ENCODE measurements at places on chromosomes 7 and 10. TPM values are rescaled to one million over a fixed set of nuclear protein-coding genes. Genes with fewer than 3 reads are reported as not detected.
A peak's percentile ranks its signal among the peaks of the same experiment; 100 is the strongest.

Gene TMEM176B
- total RNA-seq = 2.2 TPM

DNA sequence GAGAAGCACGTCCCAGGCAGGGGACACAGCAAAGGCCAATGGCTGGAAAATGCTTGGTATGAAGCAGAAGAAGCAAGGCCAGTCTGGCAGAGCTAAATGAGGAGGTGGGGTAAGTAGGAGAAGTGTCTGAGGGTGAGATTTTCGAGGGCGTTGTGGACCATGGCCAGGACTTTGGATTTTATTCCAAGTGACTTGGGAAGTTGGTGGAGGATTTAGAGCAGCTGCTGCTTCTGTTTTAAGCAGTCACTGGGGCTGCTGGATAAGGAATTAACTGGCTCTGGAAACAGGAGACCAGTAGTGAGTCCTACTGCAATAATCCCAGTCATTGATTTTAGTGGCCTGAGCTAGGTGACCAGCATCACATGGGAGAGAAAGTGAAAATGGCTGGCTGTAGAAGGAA, 67.6 kb upstream of the GSDME start:
- H3K27me3 ChIP-seq = no peaks in the 10 kb centered on the region
- H3K27ac ChIP-seq = peak overlapping the region; percentile 45
- peaks cover 29% of the 10 kb centered on the region for H3K4me1 ChIP-seq
- DNase-seq = no peak
- H3K36me3 ChIP-seq = no peaks in the 10 kb centered on the region

- no peak overlapping the region for H3K4me3 ChIP-seq
- no peaks in the 10 kb centered on the region for H3K27me3 ChIP-seq
- peaks cover under 1% of the 10 kb centered on the region for H3K4me1 ChIP-seq
- H3K27ac ChIP-seq = no peak overlapping the region
- DNase-seq = no peak
Measured at GRCh38 chr7:55432939-55433784, 68.0 kb downstream of the LANCL2 start.

Gene WNT8B
- total RNA-seq = 3.8 TPM

- peaks cover 12% of the 10 kb centered on the region for H3K36me3 ChIP-seq
- DNase-seq = no peak
- peaks cover 26% of the 10 kb centered on the region for H3K27me3 ChIP-seq
- H3K4me3 ChIP-seq = peak overlapping the region; percentile 92
- H3K4me1 ChIP-seq = peaks cover 76% of the 10 kb centered on the region
- no peak overlapping the region for H3K27ac ChIP-seq
Measured at GRCh38 chr10:62811159-62811875, 4.8 kb downstream of the EGR2 start.

Gene CPA4
- total RNA-seq = 0.72 TPM

- peaks cover 3% of the 10 kb centered on the region for H3K27me3 ChIP-seq
- H3K27ac ChIP-seq = no peak overlapping the region
- no peaks in the 10 kb centered on the region for H3K36me3 ChIP-seq
Measured at GRCh38 chr10:97048649-97049427, 136.9 kb downstream of the SLIT1 start.

Gene MRLN
- total RNA-seq = not detected

DNA sequence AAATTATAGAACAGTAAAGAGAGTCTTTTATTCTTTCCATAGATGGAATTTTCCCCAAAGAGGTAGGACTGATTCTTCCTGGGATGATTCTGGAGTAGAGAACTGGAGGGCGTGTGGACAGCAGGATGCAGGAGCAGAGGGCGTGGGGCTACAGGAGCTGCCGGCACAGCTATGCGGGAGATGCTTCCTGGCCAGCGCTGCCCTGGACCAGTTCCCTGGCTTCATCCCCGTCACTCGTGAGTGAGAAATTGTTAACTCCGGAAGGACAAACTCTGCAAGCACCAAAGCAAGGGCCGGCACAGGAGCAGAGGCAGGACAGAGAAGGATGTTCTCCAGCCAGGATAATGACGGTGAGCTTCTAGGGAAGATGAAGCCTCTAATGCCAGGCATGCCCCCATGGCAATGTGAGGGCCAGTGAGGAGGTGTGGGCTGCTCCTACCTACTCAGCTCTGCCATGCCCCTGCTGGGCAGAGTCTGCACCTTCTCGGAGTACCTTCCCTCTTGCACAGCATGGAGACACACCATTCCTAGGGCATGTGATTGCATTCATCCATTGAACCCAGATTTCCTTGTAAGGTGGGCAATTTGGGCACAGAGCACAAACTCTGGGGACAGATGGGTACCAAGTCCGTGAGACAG, 760.9 kb upstream of the IGFBP3 start:
- no peak overlapping the region for H3K27ac ChIP-seq
- DNase-seq = no peak
- no peaks in the 10 kb centered on the region for H3K27me3 ChIP-seq
- no peak overlapping the region for H3K4me3 ChIP-seq
- no peaks in the 10 kb centered on the region for H3K4me1 ChIP-seq

DNA sequence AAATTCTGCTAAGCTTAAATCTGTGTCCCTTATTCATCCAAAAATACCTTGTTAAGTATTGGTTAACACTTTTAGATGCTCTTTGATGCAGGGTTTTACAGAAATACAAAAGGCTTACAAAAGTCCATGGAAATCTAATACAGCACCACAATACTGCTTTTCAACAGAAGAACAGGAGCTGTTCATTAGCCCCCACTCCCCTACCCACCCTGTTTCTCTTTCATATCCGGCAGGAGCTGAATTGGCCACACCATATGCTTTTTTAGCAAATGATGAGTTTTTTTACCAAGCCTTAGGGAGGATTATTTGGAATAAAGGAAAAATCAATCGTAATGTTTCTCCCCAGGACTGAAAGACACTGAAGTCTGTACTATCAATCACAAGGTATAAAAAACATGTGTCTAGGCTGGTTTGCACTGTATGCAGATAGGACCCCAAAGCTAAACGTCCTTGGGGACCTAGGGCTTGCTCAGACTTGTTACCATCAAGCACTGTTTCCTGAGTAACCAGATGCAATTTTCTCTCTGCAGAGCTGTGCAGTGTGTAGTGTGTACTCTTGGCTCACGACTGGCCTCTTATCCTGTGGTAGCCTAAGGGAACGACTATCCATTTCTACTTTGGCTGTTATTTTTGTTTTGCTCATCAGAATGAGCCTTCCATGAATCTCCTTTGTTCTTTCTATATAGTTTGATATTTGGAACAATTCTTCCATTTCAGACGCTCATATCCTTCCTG, 143.3 kb upstream of the LRGUK start:
- H3K4me3 ChIP-seq = peak overlapping the region; percentile 42
- peaks cover 9% of the 10 kb centered on the region for H3K36me3 ChIP-seq
- peak overlapping the region; percentile 0 for H3K27ac ChIP-seq
- peak; percentile 1 for DNase-seq
- peaks cover 27% of the 10 kb centered on the region for H3K4me1 ChIP-seq

DNA sequence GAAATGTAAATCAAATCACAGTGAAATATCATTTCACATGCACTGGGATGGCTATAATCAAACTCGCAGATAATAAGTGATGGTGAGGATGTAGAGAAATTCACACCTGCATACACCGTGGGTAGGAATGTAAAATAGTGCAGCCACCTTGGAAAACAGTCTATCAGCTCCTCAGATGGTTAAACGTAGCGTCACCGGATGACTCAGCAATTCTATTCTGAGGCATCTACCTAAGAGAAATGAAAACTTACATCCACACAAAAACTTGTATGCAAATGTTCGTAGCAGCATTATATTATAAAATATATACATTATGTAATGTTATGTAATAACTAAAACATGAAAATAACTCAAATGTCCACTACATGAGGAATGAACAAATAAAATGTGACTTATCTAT, 38.9 kb downstream of the SH3PXD2A start:
- H3K4me3 ChIP-seq = no peak overlapping the region
- DNase-seq = no peak
- no peaks in the 10 kb centered on the region for H3K27me3 ChIP-seq
- peaks cover 64% of the 10 kb centered on the region for H3K4me1 ChIP-seq

Gene TRIL
- total RNA-seq = 61.5 TPM

DNA sequence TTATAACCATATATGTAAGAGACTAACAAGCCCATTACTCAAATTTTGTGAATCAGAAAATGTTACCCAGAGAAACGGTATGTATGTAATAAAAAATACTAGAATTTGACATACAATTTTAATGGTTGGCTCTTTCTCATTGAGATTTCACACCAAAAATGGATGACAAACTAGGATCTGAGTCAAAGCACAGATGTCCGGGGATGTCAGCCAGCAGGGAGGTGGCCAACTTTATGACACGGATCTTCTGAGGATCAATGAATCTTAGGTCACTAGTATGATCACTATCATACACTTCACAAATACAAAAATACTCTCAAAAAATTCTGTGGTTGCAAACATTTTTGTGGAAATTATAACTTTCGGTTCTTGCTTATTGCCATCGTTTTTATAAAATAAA, 173.5 kb upstream of the NFE2L3 start:
- DNase-seq = no peak
- H3K36me3 ChIP-seq = peaks cover 3% of the 10 kb centered on the region
- no peak overlapping the region for H3K4me3 ChIP-seq
- no peaks in the 10 kb centered on the region for H3K27me3 ChIP-seq
- no peak overlapping the region for H3K27ac ChIP-seq
- no peaks in the 10 kb centered on the region for H3K4me1 ChIP-seq

DNA sequence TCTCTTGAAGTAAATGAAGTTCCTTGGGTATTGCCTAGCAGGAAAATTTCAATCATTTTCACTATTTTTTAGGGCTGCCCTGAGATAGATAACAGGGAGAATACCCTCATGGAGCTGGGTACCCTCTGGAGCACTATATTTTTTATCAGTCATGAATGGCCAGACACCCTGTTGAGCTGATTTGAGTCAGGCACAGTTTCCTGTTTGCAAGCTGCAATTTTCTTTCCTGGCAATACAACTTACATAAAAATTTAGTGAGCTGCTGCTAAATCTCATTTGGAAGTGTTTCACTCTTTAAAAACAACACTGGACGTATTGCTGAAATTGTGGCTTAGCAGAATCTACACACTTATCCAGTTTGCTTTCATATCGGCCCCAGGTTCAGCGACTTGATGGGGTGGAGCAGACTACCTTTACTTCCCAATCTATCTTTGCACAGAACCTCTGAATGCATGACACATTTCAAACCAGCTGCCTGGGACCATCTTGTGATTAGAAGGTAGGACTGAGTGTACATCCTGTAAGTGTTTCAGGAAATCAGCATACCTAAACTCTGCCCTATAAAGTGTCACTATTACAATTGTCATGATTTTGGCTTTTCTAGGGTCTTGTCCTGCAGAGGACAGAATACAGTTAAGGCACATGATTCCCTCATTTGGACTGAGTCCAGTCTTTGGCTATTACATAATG, 125.7 kb upstream of the FAM3C start:
- no peaks in the 10 kb centered on the region for H3K27me3 ChIP-seq
- peaks cover 17% of the 10 kb centered on the region for H3K4me1 ChIP-seq
- peak overlapping the region; percentile 40 for H3K27ac ChIP-seq
- no peak overlapping the region for H3K4me3 ChIP-seq
- DNase-seq = no peak

DNA sequence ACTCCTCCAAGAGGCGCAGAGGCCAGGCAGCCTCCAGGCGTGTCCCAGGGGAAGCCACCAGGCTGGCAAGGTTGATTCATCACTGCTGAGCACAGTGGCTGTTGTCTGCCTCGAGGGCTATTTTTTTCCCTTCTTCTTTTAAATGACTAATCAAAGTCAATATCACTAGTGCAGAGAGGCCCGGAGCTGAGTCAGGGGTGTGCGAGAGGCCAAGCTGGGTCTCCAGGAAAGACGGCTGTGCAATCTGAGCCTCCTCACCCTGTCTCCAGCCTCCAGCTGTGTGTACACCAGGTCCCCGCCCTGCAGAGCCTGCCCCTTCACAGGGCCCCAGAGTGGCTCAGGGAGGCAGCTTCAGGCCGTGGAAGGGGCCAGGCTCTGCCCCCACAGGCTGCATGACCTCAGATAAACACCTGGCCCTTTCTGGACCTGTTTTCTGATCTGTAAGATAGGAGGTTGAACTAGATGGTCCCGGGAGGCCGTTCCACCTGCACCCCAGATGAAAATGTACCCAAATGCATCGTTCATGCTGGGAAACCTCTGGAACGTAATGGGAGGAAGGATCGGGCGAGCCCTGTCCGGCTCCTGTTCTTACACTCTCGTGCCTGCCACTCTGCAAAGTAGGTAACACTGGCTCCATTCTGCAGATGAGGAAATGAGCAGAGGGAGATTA, 3.7 kb downstream of the STX1A start:
- peaks cover 6% of the 10 kb centered on the region for H3K27me3 ChIP-seq
- H3K27ac ChIP-seq = no peak overlapping the region
- no peak for DNase-seq
- H3K36me3 ChIP-seq = no peaks in the 10 kb centered on the region

DNA sequence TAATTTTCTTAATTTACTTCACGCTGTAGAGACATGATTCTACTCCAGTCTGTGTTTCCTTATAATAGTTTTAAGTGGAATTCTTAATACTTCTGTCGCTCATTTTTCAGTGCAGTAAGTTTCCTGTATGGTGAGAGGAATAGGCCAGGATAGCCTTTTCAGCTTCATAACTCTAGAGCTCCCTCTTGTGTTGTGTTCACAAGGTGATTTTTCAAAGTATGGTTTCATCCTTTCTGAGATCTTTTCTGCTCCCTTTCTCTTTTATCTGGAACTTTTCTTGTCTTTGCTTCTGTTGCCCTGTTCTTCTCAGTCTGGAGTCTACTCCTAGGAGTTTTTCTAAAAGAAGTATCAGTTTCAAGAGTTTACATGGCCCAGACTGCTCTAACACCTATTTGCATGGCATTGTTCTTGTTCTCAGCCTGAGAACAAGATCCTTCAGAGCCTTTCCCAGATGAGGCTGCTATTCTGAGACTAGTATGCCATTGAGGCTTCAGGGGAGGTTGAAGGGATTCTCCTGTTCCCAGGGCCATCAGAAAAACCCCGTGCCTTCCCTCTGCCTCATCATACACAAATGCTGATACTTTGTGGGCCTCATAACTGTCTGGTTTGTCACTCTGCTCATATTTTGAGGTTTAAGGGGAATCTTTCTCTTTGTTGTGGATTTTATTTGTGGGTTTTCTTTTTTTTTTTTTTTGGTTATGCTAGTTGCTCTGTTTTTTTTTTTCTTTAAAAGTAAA, 21.8 kb downstream of the NET1 start:
- no peak overlapping the region for H3K4me3 ChIP-seq
- no peaks in the 10 kb centered on the region for H3K27me3 ChIP-seq
- DNase-seq = no peak
- H3K4me1 ChIP-seq = peaks cover 14% of the 10 kb centered on the region

Gene LIPK
- not detected for total RNA-seq

DNA sequence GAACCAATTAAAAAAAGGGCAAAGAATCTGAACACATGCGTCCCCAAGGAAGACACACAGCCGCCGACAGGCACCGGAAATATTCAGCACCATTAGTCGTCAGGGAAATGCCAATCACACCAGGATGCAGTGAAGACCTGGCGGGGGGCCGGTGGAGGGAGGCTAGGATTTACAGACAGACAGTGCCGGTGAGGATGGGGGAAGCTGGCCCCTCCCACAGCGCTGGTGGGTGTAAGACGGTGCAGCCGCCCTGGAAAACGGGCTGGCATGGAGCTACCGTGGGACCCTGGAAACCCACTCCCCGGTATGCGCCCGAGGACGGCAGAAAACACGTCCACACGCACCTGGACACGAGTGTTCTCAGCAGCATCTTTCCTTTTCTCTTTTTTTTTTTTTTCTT, 4.8 kb upstream of the ADAP1 start:
- no peak for DNase-seq
- no peak overlapping the region for H3K4me3 ChIP-seq
- H3K27ac ChIP-seq = no peak overlapping the region
- no peaks in the 10 kb centered on the region for H3K36me3 ChIP-seq
